ENCODE measurements at places on chromosomes 16 and 17.

- DNase-seq, result no peak
Observed at GRCh38 chr16:58411736-58412614, 19.7 kb downstream of the GINS3 start.

DNA sequence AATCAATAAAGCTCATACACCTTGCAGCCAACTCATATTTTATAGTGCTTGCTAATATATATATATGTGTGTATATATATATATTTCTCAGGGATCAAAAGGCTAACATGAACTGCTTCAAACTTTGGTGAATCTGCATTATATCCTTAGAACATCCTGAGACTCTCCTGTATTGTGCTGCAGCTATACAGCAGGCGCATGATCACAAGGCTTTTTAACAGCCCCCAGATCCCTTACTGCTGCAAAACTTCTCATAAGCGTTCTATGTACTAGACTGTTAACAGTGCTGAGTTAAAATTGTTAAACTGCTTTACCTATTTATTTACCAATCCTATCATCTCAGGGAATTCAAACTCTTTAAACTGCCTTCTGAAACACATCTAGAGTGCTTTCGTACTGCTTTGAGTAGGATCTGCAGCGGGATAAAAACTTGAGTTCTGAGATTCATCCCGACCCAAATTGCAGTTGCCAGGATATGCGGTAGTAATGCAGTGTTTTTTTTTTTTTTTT, 1.3 kb downstream of the GPATCH8 start:
- DNase-seq, result no peak

DNA sequence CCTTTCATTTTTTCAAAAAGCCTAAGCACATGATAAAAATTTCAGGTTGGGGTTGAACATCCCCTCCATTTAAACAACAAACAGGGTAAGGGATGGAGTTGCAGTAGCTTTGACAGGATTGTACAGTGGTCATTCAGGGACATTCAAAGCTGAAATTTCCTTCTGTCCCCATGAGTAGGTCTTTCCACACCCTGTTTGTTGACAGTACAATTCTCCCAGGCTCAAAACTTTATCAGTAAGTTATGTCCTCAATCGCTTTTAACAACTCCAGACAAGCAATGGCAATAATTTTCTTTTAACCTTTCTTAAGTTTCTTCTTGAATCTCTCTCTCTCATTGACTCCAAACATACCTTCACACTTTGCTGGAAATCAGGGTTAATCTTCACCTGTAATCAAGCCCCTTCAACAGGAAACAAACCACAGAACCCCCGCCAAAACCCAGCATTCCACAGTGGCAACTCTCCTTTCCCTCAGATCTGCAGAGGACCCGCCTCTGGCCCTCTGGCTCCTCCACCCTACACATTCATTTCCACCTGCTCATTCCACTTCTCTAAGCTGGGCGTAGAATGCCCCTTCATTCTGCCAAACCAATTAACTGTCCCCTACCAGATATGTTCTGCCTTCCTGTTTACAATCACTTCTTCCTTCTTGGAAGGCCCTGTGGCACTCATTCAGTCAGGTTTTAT, 20.7 kb downstream of the TXNDC11 start:
- no peak for DNase-seq

DNA sequence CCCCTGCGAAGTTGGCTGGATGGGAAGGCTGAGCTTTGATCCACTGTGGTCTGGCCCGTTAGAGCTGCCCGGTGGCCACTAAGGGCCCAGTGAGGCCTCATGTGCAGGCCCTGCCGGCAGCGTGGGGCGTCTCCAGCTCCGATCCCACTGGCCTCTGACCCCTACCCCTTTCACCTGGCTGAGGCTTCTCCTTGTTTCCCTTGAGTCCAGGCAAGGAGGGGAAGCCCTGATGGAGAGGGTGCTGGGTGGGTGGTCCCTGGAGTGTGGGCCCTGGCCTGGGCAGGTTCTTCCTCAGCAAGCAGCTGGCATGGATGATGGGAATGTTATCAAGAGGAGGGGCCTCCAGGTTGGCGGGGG, 356.8 kb downstream of the SEC14L1 start:
- no peak for DNase-seq

GRCh38 chr17:69733171-69734012, 318.9 kb downstream of the MAP2K6 start:
- DNase-seq, result no peak

DNA sequence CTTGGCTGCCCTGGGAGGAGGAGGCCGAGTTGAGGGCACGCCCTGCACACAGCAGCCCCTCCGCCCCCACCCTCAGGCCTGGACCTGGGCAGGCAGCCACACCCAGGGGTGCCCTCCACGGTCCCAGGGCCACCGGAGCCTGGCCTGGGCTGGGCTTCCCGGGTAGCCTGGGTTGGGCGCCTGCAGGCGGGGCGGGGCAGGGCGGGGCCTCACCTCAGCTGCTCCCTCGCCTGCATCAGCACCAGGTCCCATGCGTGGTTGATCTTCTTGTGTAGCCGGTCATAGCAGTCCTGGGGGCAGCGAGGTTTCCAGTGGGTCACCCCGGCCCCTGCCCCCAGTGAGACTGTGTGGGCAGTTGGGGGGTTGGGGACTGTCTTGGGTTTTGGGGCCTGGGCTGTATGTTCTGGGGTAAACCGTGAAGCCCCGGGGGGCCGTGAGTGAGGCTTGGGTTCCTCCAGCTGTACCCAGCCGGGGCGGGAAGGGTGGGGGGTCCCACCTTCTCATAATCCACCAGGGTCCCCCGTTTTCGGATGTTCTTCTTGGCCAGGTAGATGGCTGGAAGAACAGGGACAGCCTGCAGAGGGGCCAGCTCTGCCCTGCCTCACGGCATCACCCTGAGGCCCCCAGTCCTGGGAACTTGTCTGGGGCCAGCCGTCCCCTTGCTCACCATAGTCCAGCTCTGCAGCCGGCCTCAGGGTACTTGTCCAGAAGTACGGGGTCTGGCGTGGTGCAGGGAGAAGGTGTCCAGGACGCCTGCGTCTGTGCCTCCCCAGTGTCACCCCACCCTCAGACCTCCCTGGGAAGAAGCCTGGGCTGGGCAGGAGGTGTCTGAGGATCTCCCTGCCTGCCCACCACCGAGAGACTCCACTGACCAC, 2.0 kb downstream of the RGS11 start:
- no peak for DNase-seq

GRCh38 chr17:74133740-74134139, 69.7 kb upstream of the RPL38 start:
- DNase-seq, result no peak

- no peak for DNase-seq
Observed at GRCh38 chr16:22372882-22373661, 1.3 kb downstream of the CDR2 start.

DNA sequence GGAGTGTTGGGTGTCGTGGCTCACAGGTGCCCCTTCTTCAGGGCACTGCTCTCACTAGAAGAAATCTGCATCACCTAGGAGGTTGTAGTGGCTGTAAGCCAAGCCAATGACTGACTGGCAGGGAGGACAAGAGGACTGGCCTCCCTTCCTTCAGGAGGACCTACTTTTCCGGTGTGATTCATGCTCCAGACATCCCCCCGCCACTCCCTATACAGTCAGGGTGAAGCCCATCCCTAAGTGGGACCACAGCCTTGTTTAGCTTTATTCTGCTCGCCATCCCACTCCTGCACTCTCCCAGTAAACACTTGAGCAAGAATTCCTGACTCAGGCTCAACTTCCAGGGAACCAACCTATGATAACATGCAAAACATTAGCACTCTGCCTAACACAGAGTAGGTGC, 67.0 kb downstream of the PLCG2 start:
- no peak for DNase-seq

GRCh38 chr17:73639932-73640331, 4.3 kb downstream of the SDK2 start:
- DNase-seq, result no peak

- DNase-seq, result peak; percentile 33
Observed at GRCh38 chr17:57788725-57789124, 43.6 kb upstream of the CCDC182 start.

Measured in hippocampal formation (tissue), 2 donors.